Activated CD8-positive, alpha-beta memory T cell treated with anti-CD3 and anti-CD28 coated beads for 4 hours (primary cell): ENCODE measurements at places on chromosomes 4 and X.

GRCh38 chrX:47958761-47959342 is 44.9 kb downstream of the ZNF182 start:
- DNase-seq = no peak

DNA sequence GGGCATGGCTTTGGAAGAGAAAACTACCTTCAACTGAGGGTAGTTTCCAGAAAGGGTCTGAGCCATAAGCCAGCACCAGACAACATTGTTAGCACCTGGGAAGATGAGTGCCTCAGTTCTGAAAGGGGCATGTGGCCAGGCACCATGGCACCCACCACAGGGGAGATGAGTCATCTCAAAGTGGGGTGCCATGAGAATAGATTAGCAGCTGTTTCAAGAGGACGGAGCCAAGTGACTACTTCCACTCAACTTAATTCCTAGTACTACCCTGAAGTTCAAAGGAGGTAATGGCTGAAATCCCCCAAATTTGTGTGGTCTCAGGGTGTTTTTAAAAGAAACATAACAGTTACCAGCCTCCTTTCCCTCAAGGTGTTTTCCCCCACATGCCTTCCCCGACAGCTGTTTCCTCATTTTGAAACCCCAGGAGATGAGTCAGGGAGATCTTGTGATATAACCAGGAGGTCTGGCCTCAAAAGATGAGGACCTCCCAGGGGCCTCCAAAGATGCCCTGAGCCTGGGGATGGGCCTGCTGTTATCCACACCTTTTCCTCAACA is 27.8 kb upstream of the FTHL17 start:
- DNase-seq = no peak

- DNase-seq = no peak
These were observed 13.2 kb downstream of the TMEM175 start for GRCh38 chr4:945274-946102.

GRCh38 chr4:169485791-169486742 is 126.3 kb downstream of the NEK1 start:
- DNase-seq = no peak

- no peak for DNase-seq
These were observed 8.2 kb downstream of the ARAP2 start for GRCh38 chr4:36236159-36236558.

DNA sequence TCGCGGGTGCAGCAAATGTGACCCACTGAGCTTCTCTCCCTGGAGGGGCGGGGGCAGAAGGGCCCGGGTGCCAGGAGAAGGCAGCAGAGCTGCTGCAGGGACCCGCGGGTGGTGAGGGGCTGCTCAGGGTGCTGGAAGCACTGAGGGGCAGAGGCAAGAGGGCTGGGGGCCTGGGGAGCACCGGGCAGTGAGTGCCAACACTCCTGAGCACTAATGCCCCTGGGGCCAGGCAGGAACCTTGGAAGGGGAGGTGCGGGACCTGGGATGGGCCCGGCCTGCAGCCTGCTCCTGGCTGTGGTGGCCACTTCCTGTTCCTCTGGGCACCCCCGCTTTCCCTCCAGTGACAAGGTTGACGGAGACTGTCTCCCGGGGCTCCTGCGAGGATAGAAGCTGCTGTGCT is 66.5 kb upstream of the ADRA2C start:
- DNase-seq = no peak

DNA sequence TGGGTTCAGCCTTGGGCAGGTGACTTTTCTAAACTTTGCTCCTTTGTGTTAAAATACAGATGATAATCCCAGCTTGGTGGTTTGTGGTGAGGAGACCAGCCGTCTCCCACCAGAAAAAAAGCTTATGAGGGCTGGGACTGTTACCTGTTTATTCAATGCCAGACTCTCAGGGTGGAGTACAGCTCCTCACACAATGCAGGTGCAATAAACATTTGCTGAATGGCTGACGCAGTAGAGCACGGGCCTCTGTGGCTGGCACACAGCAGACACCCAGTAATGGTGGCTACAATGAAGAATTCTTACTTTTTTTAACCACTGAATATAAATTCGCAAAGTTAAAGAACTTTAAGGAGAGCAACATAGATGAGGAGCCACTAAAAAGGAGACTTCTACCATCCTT is 30.2 kb downstream of the BEND4 start:
- DNase-seq = no peak
